ENCODE measurements at places on chromosomes 3 and 15.

- peak; percentile 58 for DNase-seq
These were observed 75.2 kb upstream of the ACAD9 start for GRCh38 chr3:128804017-128804810.

GRCh38 chr15:96431786-96432185, 101.3 kb downstream of the NR2F2 start:
- DNase-seq, result no peak

DNA sequence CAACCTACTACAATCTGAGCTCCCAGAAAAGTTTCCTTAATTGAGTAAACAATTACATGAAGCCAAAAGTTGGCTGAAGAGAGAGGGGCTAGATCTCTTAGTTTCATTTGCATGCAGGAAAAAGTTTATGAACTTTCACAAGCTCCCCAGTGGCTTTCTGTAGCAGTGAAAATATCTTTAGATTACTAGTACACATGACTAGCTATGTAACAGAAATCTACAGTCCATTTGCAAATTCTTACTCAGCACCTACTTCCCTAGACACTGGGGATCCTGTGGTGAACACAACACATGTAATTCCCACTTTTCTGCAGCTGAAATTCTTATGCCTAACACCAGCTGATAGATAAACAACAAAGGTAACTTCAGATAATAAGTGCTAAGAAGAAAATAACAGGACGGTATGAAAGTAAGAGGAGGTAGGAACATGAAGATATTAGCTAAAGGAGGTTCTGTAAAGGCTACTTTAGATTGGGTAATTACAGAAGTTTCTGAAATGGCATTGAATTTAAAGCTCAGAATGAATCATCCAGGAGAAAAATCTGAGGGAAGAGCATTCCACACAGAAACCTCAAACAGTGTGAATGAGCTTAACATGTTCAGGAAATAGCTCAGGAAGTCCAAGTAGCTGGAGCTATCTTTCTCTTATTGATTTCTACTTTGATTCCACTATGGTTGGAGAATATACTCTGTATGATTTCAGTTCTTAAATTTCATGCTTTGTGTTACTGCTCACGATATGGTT, 204.8 kb downstream of the MAGI1 start:
- no peak for DNase-seq

DNA sequence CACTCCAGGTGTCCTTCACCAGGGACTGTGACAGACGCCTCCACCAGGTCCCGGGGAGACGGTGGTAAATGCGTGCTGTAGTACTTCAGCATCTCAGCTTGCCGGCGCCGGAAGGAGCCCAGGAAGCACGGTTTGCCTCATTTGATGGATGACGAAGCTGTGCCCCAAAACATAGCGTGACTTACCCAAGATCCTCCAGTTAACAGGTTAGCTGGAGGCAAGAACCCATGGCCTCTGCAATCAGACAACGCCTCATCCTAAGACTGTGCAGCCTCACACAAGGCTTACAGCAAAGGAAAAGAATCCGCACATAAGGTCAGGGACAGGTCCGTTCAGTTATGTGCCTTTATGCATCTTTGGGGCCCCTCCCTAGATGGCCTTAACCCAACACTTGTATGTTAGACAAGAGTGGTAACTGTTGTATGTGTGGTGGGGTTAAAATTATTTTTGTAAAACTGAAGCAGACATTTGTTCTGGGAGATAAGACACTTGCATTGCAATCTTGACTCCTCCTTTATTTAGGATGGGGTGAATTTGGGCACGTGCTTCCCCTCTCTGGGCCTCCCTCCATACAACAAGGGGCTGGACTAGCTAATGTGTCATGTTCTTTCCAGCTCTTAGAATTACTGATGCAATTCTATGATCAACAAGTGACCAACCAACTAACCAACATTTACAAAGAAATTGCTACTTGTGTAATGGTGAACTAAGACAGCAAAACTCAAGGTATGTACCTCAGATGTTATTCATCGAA, 39.4 kb downstream of the VGLL4 start:
- no peak for DNase-seq

DNA sequence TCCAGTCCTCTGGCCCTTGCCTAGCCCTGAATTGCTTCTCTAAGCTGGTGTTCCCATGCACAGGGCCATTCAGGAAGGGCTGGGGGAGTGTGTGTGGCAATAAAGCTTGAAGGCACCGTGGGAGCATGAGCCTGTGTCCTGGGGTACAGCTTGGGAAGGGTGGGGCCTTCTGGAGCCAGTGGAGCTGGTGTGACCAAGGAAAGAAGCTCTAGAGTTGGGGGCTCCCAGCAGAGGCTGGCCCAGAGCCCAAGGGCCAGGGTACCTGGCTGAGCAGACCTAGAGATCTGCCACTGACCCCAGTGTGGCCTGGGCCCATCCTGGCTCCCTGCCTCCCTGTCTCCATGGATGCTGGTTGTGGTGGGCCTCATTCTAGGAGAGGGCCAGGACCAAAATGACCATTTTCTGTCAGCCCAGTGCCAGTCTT, 8.1 kb downstream of the ABTB1 start:
- DNase-seq, result no peak
